Progenitor cell of endocrine pancreas (in vitro differentiated cells): ENCODE measurements at places on chromosomes 5 and 9. TPM values are rescaled to one million over a fixed set of nuclear protein-coding genes. Genes with fewer than 3 reads are reported as not detected.

Gene COMMD10
- total RNA-seq = 30.9 and 31.6 TPM in 2 replicates

Gene TCF7
- 14.4 and 16.6 TPM in 2 replicates for total RNA-seq

Gene PCDHB3
- 9.1 and 9.4 TPM in 2 replicates for total RNA-seq

Gene DAB2IP
- 63.2 and 67.8 TPM in 2 replicates for total RNA-seq

Gene COL23A1
- 0.36 and 0.64 TPM in 2 replicates for total RNA-seq

Gene ZNG1E
- total RNA-seq = 39.9 and 41.6 TPM in 2 replicates

Gene ARHGEF28
- 15.0 and 17.0 TPM in 2 replicates for total RNA-seq

DNA sequence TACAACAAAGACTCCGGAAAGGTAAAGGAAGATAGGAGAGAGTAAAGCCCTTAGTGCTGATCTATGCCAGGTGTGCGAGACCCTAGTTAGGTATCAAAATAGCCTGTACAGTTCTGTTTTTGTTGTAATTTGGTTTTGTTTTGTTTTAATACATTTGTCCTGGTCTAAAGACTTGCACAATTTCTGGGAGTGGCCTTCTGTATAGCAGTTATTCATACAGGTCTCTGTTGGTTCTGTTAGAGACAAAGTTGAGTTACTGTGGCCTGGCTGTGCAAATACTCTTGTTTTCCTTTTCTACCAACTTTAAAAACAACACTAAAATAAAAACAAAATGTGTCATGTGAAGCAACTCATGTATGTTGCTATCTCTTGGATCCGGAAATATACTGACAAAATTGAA, 163.6 kb downstream of the COMMD10 start:
- H3K27me3 ChIP-seq = no peaks in the 10 kb centered on the region
- no peak overlapping the region for H3K27ac ChIP-seq
- no peak overlapping the region for H3K4me3 ChIP-seq
- peaks cover 5% of the 10 kb centered on the region for H3K36me3 ChIP-seq

DNA sequence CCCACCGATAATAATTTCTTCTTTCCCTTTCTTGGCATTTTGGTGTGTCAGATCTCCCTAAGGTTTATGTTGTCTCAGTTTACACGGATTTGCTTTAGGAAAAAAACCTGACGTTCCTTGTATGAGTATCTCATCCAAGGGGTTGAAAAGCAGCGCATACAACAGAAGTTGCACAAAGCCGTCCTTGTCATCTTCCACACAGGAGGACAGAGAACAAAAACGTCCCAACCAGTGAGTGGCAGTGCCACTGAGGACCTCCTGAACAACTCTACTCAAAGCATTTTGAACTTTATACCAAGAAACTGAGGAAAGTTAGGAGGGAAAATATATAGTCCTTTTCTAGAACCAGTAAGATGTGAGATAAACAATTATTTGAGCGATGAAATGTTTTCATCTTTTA, 547.0 kb downstream of the PDE4D start:
- no peaks in the 10 kb centered on the region for H3K27me3 ChIP-seq
- H3K4me3 ChIP-seq = no peak overlapping the region
- H3K36me3 ChIP-seq = no peaks in the 10 kb centered on the region
- no peak for DNase-seq

DNA sequence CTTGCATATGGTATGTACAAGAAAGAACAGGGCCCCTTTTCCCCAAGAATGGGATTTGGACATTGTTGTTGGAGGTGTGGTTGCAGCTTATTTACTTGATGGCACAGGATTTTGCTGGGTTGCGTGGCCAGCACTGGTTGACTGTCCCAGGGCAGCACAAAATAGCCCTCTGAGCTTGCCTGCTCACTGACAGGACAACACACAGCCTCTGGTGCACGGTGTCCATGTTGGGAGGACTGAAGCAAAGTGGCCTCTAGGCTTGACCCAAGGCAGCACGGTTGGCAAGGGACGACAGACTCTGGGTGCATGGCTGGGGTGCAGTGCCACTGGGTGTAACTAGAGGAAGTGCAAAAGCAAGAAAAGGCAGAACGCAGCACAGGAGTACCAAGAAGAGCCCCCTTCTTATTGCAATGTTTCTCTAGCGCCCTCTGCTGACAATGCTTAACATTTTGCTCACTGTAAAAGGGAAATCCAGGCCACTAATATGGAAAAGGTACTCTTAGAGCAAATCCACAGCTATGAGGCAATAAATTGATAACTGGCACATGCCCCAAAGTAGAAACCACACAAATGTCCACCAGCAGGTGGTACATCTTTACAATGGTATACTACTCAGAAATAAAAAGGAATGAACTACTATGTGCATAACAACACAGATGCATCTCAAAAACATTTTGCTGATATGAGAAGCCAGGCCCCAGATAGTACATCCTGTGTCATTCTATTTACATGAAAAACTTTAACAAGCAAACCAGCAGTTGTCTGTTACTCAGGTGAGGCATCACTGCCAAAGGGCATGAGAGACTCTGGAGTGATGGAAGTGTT, 47.4 kb upstream of the BARX1 start:
- DNase-seq = peak; percentile 30
- H3K27me3 ChIP-seq = peaks cover 12% of the 10 kb centered on the region
- no peaks in the 10 kb centered on the region for H3K4me1 ChIP-seq
- no peak overlapping the region for H3K4me3 ChIP-seq
- H3K36me3 ChIP-seq = no peaks in the 10 kb centered on the region

GRCh38 chr5:137564398-137564961, 65.4 kb upstream of the SPOCK1 start:
- H3K36me3 ChIP-seq = no peaks in the 10 kb centered on the region
- peaks cover 14% of the 10 kb centered on the region for H3K27me3 ChIP-seq
- DNase-seq = no peak

- no peak overlapping the region for H3K27ac ChIP-seq
- H3K27me3 ChIP-seq = peaks cover 19% of the 10 kb centered on the region
- H3K4me1 ChIP-seq = peaks cover 8% of the 10 kb centered on the region
- H3K36me3 ChIP-seq = peaks cover 4% of the 10 kb centered on the region
- no peak for DNase-seq
Observed at GRCh38 chr9:100167176-100167575, 68.1 kb downstream of the INVS start.

DNA sequence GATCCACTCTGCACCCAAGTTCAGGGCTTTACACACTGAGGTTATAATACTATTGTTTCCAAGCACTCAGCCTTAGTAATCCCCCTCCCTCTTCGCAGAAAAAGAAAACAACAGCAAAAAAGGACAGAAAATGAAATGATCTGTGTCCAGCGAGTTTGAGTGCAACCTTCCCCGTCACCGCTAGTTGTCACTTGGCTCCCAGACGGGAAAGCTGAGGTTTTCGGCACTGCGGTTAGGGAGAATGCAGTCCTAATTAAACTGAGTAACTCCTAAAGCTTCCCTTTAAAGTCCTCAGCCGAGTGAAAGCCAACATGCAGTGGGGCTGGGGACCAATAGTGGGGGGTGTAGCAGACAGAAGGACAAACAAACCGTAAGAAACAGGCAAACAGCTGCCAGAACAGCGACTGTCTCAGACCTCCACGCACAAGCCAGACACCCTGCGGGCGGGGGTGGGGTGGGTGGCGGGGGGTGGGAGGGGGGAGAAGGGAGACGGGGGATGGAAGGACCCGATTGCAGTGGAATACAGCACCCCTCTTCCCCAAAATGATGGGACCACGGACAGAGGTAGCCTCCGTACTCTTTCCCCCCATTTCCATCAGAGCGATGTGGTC, 680 bp downstream of the GLRA1 start:
- no peak overlapping the region for H3K27ac ChIP-seq
- peaks cover 2% of the 10 kb centered on the region for H3K4me1 ChIP-seq
- H3K4me3 ChIP-seq = peak overlapping the region; percentile 35
- H3K27me3 ChIP-seq = peaks cover 34% of the 10 kb centered on the region

DNA sequence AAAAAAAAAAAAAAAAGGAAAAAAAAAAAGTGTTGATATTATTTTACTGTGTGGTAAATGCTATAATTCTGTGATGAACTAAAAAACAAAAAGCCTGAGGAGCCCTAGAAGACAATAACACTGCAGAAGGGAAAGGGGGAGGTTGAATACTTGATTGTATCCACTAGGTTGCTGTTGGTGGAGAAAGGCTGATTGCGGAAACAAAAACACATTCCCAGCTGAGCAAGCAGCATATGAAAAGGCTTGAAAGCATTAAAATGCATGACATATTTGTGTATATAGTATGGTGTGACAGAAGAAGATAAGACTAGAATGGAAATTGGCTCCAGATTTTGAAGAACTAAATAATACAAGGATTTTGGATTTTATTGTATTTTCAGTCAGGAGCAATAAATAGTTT, 8.9 kb downstream of the RABGAP1 start:
- no peaks in the 10 kb centered on the region for H3K27me3 ChIP-seq
- no peak overlapping the region for H3K27ac ChIP-seq
- no peak for DNase-seq
- no peak overlapping the region for H3K4me3 ChIP-seq
- H3K4me1 ChIP-seq = peaks cover 31% of the 10 kb centered on the region

DNA sequence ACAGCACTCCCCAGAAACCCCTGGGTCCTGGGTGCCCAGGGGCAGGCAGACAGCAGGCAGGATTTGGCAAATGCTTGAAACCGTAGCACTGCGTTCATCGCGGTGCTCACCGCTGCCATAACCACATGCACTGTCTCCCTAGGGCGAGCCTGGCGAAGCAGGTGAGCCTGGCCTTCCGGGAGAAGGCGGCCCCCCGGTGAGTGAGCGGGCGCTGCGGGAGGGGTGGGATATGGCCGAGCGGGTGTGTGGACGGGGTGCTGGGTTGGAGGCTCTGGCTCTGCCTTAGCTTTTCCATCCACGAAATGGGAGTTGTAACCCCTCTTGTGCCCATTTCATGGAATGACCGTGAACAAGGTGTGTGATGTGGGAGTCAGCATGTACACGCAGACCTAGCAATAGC, 66.8 kb upstream of the FCN2 start:
- no peaks in the 10 kb centered on the region for H3K36me3 ChIP-seq
- H3K4me3 ChIP-seq = no peak overlapping the region
- no peak for DNase-seq
- H3K27ac ChIP-seq = no peak overlapping the region
- H3K27me3 ChIP-seq = no peaks in the 10 kb centered on the region

DNA sequence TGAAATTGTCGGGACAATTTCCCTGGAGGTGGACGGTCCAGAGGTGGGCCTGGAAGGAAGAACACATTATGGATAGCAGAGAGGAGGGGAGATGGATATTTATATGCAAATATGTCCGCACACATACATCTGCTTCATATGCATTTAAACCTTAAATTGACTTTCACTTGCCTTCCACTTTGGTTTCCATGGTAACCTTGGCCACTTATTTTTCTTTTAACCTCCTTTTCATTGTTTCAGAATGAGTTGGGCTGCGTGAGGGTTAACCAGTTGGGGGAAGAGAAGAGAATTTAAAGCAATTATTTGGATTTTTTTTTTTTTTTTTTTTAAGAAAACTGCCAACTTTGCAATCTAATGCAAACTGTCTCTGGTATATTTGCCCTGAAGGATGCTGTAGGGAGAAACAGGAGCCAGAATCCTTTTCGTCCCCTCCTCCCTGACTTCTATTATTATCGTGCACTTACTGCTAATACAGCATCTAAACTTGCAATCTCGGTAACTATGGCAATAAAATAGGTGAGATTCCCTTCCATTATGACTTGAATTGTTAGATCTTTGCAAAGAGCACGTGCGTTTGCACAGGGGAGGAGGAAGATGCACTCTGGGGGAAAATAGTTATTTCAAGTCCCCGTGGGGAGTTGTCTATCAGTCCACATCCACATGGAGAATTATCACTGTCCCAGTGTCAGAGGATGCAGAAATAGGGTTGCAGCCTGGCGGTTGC, 35.6 kb downstream of the TLR4 start:
- H3K27ac ChIP-seq = no peak overlapping the region
- H3K36me3 ChIP-seq = no peaks in the 10 kb centered on the region
- no peak overlapping the region for H3K4me3 ChIP-seq
- no peak for DNase-seq
- H3K4me1 ChIP-seq = peaks cover 5% of the 10 kb centered on the region

DNA sequence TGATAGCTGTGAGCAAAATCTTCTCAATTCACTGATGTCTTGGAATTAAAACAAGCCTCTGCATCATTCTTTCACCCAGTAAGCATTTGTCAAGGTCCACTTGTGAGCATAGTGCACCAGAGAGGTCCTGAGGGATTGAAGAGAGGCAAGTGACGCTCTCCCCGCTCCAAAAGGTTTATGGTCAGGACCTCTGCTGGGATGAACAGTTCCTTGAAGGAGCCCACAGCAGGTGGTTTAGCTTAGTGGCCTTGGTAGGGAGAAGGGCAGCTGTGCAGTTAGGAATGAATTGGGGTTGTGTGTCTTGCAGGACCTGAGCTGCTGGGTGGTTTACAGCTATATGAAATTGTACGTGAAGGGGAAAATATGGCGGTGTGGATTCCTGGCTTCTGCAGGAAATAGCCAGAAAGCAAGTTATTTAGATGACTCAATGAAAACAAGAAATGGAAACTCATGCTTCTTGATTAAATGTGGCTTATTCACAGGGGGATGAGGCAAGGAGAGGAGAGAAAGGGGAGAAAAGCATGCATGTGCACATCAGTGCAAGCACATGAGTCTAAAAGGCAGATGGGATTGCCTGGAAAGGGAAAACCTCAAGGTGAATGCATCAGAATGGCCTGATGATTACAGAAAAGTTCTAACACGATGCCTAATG, 42.0 kb downstream of the SUB1 start:
- no peak overlapping the region for H3K4me3 ChIP-seq
- no peak for DNase-seq
- H3K27ac ChIP-seq = no peak overlapping the region
- no peaks in the 10 kb centered on the region for H3K27me3 ChIP-seq
- H3K36me3 ChIP-seq = no peaks in the 10 kb centered on the region

DNA sequence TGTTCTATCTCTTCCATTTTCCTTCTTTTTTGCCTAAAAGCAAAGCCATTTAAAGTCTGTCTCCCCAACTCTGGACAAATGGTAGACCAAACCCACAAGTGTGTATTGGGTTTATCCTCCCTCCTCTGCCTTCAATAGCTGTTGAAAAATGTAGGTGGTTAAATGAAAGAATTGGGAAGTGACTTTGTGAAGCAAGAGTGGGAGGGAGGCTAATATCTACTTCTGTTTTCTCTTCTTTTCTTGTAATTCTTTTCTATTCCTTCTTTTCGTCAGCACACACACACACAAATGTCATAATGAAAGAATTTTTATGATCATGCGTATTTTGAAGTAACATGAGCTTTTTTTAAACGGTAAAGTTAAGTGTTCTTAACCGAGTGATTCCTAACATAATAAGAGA, 3.8 kb downstream of the CCDC152 start:
- no peak for DNase-seq
- peaks cover 4% of the 10 kb centered on the region for H3K27me3 ChIP-seq
- H3K36me3 ChIP-seq = no peaks in the 10 kb centered on the region
- no peak overlapping the region for H3K4me3 ChIP-seq
- H3K27ac ChIP-seq = no peak overlapping the region
- H3K4me1 ChIP-seq = no peaks in the 10 kb centered on the region
